ENCODE measurements at places on chromosomes 16 and 17. TPM values are rescaled to one million over a fixed set of nuclear protein-coding genes. Genes with fewer than 3 reads are reported as not detected.

CCL16 gene
- total RNA-seq, result not detected

DNA sequence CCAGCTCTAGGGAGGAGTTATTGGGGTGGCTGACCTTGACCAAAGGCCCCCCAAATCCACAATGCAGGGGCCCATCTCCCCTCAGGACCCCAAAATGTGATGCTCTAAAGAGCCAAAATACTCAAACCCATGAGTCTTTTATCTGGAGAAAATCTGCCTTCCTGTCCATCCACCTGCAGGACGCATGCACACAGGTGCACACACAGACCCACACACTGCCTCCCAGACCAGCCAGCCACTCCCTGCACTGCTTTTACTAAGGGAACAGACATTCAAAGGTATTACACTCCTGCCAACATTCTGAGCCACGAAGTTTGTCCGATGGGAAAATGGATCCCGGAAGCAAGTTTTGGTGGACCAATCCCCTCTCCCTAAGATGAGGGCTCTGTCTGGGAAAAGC is 76.1 kb upstream of the CDH5 start:
- H3K27ac ChIP-seq, result no peak overlapping the region
- DNase-seq, result no peak
- peaks cover 7% of the 10 kb centered on the region for H3K27me3 ChIP-seq
- no peaks in the 10 kb centered on the region for H3K4me1 ChIP-seq
- no peaks in the 10 kb centered on the region for H3K36me3 ChIP-seq

CEP112 gene
- 1.7 TPM for total RNA-seq

- no peak overlapping the region for H3K4me3 ChIP-seq
- H3K27ac ChIP-seq, result no peak overlapping the region
- H3K4me1 ChIP-seq, result peaks cover 66% of the 10 kb centered on the region
- no peaks in the 10 kb centered on the region for H3K27me3 ChIP-seq
- no peak for DNase-seq
- H3K36me3 ChIP-seq, result peaks cover 78% of the 10 kb centered on the region
Measured at GRCh38 chr16:31193874-31194273, 8.7 kb downstream of the PYCARD start.

GRCh38 chr17:42406615-42407288 is 16.3 kb downstream of the CAVIN1 start:
- H3K27me3 ChIP-seq, result no peaks in the 10 kb centered on the region
- H3K4me3 ChIP-seq, result no peak overlapping the region
- DNase-seq, result no peak
- H3K27ac ChIP-seq, result no peak overlapping the region

Measured in naive thymus-derived CD8-positive, alpha-beta T cell (primary cell).